ENCODE measurements at places on chromosomes 2 and 18. TPM values are rescaled to one million over a fixed set of nuclear protein-coding genes. Genes with fewer than 3 reads are reported as not detected.

- DNase-seq = no peak
Observed at GRCh38 chr2:231720987-231721966, 13.0 kb downstream of the PTMA start.

The LIPG gene
- total RNA-seq = 57.8 TPM

DNA sequence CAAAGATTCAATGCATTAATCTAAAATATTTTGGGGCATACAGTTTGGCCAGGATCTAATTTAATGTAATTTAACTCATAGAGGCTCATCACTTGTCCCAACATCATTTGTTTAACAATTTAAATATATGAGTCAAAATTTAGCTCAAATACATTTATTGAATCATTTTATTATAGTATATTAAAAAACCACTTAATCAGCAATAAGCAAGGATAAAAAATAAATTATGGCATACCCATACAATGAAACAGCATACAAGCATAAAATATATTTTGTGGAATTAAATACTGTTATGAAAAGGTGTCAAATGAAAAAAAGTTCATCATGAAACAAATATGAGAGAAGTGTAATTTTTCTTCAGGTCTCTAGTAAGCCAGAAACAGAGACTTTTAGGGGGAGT is 34.9 kb downstream of the LRPPRC start:
- DNase-seq = no peak

The KLHL30 gene
- total RNA-seq = 0.27 TPM

The KRTCAP3 gene
- 6.9 TPM for total RNA-seq

DNA sequence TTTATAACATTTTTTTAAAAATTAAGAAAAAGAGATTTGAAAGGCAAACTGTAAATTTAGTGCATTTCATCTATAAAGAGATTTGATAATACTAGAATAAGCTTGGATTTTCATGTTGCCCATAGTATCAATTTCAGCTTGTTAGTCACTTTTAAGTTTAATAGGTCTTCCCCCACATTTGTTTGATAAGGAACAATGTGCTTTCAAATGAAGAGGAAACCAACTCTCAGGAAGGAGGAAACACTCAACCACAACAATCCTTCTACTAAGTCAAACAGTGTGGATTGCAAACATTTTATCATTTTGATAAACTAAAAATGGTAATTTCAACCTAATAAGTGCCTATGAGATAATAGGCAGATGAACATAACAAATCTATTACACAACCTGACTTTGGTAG is 397.1 kb upstream of the CDH20 start:
- DNase-seq = no peak

- DNase-seq = peak; percentile 42
Observed at GRCh38 chr2:13056259-13056843, 339.6 kb downstream of the TRIB2 start.

DNA sequence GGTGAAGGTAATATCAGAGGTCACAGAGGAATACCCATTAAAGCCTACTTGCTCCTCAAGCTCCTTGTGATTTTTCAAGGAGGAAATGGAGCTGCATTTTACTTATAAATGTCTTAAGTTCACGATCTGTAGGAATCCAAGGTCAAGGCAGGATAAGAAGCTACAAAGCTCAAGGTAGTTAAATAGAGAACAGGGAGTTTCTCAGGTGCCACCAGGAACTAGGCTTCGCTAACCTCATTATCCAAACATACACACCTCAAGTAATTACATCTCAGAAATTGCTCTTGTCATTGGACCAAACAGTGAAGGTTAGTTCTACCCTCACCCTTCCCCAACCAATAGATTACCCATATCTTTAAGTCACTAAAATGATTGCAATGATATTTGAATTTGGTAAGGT is 317.4 kb upstream of the HNRNPA3 start:
- DNase-seq = no peak

The POTEJ gene
- not detected for total RNA-seq

- no peak for DNase-seq
Observed at GRCh38 chr18:62928326-62928725, 213.0 kb downstream of the PHLPP1 start.

GRCh38 chr2:647003-647560 is 30.1 kb downstream of the TMEM18 start:
- DNase-seq = no peak

GRCh38 chr2:85888020-85888683 is 638 bp downstream of the ST3GAL5 start:
- no peak for DNase-seq

All from MCF 10A (cell line).